RWPE2 (cell line): ENCODE measurements at places on chromosomes 5 and 9.

- DNase-seq = no peak
These were observed 49.0 kb downstream of the SGCD start for GRCh38 chr5:156375895-156376495.

DNA sequence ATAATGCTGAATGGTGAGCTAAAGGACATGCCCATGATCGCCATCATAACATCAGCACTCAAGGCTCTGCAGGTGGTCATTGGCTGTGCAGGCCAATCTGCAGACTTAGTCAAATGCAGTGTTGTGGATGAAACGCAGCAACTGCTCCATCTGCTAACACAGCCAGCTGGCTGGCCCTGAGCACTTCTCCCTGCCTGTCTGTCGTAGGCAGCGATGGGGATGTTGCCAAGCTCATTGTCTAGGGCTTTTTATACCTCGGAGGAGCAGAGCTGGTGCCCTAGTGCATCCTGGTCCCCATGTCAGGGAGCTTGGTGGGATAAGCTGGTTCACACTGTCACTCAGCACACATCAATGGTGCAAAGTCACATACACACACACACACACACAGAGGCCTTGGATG is 189.4 kb downstream of the TENT4A start:
- DNase-seq = no peak

DNA sequence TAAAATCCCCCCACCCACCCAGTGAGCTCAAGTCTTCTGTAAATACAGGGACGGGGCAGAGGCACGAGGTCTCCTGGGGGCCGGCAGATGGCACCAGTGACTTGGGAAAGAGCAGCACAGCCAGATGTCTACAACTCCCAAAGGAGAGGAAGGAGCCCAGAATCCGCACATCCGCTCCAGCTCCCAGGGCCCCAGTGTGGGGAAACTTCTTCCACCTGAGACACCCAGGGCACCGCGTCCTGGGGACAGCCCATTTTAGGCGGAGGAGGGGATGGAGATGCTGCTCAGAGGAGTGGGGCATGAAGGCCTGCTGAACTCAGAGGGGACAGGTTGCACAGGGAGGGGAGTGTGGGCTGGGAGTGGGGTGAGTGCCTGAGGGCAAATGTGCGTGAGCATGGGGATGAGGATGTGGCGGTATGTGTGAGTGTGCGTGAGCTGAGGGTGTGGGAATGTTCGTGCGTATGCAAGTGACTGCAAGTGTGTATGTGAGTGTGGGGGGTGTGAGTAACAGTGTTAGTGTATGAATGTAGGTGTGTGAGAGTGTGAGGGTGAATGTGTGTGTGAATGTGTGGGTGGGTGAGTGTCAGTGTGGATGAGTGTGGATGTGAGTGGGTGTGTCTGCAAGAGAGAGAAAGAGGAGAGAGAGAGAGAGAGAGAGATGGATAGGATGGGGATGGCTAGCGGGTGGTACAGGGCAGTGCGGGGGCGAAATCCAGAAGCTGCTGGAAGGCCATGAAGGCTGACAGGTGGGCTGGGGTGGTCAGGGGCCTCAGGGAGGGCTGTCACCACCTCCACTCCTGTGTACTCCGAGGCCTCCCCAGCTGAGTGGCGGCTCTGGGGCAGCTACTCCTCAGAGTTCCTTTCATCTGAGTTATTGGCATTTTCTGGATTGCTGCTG is 63.5 kb downstream of the DUSP1 start:
- no peak for DNase-seq

DNA sequence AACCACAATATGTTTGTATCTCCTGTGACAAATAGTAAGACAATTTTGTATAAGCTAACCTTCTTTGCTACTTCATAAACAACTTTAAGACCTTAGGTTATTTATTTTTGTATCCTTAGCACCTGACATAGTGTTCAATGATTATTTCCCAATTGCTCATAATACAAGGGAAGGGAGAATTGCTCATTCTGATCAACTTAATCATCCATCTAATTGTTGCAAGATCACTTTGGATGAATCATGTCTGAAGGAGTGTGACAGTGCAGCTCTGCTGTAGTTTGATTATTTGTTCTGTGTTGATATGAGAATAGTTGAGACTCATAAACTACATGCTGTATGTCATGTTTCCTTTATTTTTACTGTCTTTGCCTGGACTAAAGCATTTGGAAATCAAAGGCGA is 721.3 kb upstream of the SEMA6A start:
- DNase-seq = no peak

DNA sequence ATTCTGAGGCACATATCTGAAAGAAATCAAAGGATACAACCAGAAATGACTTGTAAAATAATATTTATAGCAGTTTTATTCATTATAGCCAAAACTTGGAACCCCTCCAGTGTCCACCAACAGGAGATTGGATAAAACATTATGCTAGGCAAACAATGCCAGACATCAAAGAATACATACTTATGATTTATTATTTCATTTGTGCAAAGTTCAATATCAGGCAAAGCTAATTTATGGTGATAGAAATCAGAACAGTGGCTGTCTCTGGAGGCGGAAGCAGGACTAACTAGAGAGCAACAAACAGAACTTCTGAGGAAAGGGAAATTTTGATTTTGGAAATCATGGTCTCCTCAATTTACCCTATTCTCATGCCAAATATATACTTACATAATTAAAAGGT is 193.1 kb downstream of the ICE1 start:
- DNase-seq = no peak

- no peak for DNase-seq
These were observed 73.1 kb downstream of the NDUFAF2 start for GRCh38 chr5:61018062-61018461.

- no peak for DNase-seq
These were observed 210.8 kb upstream of the ELL2 start for GRCh38 chr5:96172436-96172835.

GRCh38 chr9:6049798-6050197 is 34.4 kb upstream of the RANBP6 start:
- no peak for DNase-seq

GRCh38 chr9:19631181-19631580 is 157.7 kb downstream of the SLC24A2 start:
- DNase-seq = no peak

DNA sequence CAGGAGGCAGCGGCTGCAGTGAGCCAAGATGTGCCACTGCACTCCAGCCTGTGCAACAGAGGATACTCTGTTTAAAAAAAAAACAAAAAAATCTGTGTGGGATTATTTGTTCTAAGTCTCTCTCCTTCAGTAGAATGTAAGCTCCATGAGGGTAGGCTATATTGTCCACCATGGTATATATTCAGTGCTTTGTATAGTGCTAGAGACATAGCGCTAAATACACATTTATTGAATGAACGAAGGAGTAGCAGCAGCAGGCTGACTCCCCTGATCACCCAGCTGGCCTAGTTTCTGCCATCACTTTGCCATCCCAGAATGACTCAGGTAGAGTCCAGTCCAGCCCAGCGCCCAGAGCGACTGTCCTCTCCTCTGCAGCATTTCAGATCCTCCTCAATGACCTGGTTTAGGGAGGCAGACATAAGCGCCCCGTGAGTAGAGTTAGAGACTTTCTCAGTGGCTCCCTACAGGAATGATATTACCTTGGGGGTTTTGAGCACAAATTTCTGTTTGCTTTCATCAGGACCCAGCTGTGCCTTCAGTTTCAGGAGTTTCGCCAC is 716 bp downstream of the HARS1 start:
- DNase-seq = no peak
